Fibroblast of the aortic adventitia (primary cell): ENCODE measurements at places on chromosomes 13 and 19.

GRCh38 chr19:16576690-16577530 is 4.7 kb upstream of the SLC35E1 start:
- no peak for DNase-seq

DNA sequence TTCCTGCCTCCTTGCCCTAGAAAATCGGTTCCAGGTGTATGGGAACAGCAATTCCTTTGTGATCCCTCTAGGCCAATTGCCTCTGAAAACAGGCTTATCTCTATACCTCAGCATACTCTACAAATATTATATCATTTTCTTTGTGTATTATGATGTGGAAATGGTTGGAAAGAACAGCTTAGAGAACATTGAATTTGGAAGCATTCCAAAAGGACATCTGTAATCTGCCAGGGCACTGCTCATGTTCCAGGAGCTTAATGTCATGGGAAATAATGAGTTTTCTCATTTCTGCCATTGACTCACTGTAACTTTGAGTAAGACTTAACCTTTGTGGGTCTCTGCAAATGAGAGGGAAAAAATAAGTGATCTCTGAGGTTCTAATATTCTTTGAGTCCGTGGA is 147.3 kb downstream of the UFM1 start:
- no peak for DNase-seq

DNA sequence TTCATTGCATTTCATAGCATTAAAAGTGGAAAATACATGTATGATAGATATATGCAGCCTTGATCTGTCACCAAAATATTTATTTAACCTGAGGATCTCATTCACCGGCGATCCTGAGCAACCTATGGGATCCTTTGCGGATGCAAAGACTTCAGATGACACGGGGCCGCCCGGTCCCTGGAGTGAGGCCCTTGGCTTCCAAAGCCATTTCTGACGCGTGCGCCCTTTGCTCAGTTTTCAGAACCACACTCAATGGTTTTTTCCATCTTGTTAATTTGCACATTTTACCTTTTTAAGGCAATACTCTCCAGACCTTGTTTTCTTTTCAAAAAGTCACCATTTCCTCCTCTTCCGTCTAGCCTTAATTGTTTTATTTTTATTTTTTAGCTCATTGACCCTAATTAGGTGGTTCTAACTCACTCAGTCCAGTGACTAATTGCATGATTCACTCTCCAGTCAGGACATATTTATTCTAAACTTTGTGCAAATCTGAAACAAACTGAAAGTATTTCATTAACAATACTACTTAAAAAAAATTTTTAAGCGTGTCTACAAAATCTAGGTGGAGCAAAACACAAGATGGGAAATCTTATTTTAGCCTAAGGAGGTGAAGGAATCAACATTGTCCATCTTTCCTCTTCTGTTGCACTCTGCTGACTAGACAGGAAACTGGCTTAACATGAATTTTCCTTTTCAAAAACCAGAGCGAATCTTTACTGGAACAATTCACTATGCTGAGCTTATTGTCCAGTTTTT is 47.9 kb downstream of the COL4A1 start:
- peak; percentile 18 for DNase-seq

DNA sequence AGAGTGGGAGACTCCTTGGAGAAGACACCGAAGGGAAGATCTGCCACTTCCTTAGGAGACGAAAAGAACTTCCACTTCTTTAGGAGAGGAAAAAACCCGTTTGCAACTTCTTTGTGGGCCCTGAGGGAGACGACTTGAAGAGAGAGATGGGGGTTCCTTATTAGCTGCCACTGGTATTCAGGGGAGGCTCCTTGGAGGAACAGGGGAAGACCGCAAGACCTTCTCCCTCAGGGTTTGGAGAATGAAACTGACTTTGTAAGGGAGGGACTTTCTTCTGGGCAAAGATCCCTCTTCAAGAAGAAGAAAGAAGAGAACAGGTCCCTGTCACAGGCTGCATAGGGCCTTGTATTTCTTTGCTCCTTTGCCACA is 416 bp downstream of the BCKDHA start:
- DNase-seq, result no peak

GRCh38 chr19:34171539-34171876 is 796 bp upstream of the LSM14A start:
- DNase-seq, result peak; percentile 59

- no peak for DNase-seq
Observed at GRCh38 chr13:30859326-30859725, 46.7 kb upstream of the MEDAG start.

DNA sequence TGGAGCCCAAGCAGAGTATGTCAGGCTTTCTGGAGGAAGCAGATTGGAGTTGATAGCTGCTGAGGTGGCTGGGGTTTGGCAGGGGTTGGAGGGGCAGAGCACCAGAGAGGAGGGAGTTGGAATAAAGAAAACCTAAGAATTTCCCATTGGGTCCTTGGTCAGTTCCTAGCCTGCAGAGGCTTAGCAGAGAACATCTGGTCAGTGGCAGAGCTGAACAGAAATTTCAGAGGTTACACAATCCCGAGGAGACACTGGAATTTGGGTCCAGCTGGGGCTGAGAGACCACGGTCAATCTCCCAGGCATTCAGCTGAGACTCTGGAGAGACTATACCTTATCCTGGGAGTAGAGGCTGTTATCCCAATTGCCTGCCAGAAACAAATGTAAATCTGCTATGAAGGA is 84.4 kb downstream of the DPY19L3 start:
- no peak for DNase-seq

DNA sequence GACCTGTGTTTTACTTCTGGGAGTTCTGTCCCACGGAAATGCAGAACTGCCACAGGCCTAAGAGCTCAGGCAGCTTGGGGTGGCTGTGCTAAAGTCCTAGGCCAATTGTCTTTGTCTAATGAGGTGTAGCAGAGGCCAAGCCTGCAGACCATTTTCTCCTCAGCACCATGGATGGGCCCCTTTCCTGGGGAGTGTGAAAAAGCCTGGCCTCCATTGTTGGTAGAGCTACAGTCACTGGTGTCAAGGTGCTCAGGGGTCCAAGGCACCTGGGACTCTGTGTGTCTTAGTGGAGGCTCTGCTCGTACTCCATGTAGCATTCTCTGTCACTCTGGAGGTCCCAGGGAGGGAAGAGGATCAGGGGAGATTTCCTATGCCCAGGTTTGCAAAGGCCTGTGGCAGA is 329.6 kb downstream of the SLITRK5 start:
- no peak for DNase-seq

- no peak for DNase-seq
Observed at GRCh38 chr19:5498830-5499550, 43.8 kb downstream of the ZNRF4 start.

- peak; percentile 38 for DNase-seq
Observed at GRCh38 chr19:926589-927350, 935 bp downstream of the ARID3A start.

DNA sequence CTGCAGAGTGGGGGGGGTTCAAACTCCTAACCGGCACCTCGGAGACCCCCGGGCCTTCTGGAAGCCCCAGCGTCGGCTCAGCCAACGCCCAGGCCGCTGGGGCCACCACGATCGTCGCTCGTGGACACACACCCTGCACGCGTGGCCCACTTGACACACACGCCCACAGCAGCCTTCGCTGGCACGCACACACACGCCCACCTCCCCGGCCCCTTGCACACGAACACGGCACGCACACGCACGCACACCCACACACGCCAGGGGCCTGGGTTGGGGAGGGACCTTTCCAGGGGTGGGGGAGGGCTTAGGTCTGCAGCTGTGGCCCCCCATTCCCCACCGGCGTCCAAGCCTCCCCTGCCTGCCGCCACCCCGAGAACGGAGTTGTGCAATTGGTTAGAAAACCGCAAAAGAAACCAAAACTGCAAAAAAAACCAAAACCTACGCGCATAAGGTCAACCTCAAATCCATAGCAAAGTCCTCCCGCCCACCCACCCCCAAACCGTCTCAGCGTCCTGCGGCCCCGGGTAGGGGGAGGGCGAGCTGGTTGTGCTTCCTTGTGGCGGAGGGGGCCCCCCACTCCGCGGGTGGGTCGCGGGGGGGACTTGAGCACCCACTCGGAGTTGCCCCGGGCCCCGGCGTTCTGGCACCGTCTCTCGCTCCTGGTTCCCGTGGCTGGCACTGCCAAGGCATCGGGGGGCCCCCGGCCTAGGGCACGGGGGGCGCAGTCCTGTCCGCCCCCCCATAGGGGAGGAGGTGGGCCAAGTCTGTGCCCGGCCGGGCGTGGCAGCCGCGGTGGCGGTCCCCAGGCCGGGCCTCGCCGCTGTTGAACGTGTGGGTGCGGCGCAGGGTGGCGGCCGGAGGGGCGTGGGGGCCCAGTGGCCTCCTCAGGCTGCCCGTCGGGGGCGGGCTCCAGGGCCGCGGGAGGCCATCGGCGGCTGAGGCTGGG is 3.3 kb upstream of the LRG1 start:
- no peak for DNase-seq

DNA sequence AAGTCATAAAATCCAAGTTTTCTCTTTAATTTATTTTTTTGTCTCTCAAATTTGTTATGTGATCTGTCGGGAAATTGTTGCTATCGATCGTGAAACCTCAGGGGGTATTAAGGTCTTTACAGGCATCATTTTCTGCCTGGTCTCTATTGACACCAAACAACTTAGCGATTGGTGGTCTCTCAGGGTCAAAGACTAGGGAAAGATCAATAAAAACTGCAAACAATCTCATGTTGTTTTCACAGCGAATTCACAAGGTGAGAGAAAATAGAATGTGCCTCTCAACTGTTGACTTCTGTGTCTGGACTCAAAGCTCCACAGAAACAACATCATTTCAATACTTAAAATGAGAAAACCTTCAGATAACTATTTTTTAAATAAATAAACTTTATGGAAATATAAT is 645.4 kb upstream of the MIR17HG start:
- DNase-seq, result no peak

- peak; percentile 41 for DNase-seq
Observed at GRCh38 chr13:49711218-49711863, 20.1 kb upstream of the EBPL start.

DNA sequence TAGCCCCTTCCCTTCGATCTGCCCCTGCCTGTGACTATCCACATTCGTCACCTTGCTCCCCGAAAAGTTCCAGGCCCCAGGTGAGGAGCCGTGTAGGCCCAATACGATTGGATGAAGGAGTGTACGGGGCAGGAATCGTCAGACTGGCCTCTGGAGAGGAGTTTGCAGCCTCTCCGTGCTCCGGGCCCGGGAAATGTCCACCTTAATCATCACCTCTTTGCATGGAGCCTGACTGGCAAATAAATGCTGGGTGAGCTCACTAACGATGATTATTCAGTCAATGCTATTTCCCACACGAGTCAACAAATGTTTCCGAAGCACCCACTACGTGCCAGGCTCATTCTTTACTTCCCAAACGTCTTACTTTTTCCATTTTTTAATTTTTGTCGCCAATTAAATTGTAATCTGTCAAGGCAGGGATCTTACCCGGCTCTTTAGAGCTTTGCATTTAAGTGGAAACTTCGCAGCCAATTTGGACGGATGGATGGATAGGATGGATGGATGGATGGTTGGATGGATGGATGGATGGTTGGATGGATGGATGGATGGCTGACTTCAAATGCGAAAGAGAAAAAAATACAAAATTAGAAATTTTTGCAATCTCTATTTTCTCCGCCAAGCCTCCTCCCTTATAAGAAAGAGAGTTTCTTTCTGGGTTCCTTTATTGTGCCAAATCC is 45.8 kb downstream of the TGDS start:
- DNase-seq, result peak; percentile 61

DNA sequence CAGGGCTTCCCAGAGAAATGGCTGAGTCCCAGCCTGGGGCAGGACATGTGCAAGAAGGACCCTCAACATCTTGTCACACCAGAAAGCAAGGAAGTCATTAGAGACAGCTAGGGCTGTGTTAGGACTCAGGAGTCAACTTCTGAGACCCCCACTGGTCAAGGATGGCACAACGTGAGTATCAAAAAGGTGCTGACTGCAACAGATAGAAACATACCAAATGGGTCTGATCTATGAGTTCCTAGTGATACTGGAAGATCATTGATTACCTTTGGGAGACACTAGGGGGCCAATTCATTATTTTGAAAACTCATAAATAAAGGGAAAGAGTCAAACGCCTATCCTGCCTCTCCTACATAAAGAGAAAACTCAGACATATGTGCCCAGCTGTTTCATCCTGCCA is 73.5 kb upstream of the GJB6 start:
- DNase-seq, result no peak

- DNase-seq, result no peak
Observed at GRCh38 chr19:30590596-30591229, 218.5 kb downstream of the ZNF536 start.

DNA sequence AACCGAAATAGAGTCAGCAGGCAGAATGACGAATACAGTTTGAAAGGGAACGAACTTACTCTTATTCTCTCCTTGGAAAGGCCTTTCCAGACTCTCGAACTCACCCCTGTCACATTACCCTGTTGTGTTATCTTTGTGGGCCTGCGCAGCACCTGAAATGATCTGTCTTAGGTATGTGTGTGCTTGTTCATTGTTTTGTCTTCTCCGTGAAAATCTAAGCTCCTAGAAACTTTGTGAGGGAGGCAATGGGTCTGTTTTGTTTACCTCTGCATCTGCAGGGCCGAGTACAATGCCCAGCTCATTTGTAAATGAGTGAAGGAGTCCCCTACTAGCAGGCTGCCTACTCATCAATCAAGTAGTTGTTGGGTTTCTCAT is 19.6 kb downstream of the HMGB1 start:
- DNase-seq, result no peak

- no peak for DNase-seq
Observed at GRCh38 chr19:33798681-33799111, 2.0 kb downstream of the KCTD15 start.

- DNase-seq, result peak; percentile 86
Observed at GRCh38 chr13:30577401-30577852, 40.3 kb upstream of the USPL1 start.

GRCh38 chr13:106586648-106587166 is 18.8 kb upstream of the ARGLU1 start:
- DNase-seq, result no peak

DNA sequence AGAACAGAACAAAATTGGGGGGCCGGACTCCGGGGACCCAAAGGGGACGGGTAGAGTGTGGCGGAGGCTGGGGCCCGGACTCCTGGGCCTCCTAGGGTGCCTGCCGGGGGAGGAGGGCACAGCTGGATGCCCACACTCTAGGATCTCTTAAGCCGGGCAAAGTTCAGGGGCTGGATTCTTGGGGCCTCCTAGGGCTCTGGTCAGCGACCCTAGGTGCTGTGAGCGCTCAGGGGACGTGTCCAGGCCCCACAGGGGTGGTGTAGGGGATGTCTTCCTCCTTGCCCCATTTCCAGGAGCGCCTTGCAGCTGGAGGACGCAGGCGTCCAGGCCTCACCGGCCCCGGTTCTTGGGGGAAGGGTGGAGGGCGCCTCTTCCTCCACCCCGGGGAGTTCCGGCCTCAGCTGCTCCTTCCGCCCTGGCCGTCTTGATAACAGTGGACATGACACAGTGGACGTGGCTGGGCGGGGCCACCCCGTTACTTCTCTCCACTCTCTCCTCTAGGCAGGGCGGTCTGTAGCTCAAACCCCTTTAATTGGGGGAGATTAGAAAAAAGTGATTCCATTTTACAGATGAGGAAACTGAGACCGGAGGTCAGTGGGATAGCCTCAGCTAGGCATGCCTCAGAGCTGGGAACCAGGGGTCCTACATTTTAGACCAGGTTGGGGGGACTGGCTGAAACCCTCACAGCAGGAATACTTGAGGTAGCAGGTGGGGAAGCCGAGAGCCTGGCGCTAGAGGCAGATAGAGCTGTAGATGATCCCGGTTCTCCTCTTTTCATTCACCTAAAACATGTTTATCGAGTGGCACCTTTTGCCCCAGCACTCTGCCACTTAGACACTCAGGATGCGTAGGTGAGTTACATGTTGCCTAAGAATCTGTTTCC is 705 bp downstream of the STXBP2 start:
- DNase-seq, result no peak
